ENCODE measurements at places on chromosomes 11 and 22.

DNA sequence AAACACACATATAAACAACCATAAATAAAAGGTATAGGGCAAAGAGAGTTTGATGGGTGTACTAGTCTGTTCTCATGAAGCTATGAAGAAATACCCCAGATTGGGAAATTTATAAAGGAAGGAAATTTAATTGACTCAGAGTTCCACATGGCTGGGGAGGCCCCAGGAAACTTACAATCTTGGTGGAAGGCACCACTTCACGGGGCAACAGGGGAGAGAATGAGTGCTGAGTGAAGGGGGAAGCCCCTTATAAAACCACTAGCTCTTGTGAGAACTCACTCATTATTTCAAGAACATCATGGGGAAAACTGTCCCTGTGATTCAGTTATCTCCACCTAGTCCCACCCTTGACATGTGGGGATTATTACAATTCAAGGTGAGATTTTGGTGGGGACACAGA is 385.9 kb upstream of the ANO5 start:
- DNase-seq = no peak

DNA sequence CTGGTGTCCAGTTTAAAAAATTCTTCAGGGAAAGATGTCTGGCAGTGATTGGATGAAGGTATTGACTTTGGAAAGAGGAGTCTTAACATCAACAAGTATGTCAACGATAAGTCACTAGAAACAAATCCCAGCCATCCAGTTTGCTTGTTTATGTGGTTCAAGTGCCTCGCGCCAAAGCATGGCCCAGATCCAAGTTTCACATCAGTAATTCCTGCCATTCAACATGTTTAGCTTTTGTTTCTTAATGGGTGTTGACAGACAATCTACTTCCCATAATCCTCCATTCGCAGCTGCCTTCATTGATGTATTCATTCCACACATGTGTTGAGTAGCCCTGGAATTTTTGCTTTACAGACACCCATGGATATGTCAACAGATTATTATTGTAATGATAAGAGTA is 77.8 kb downstream of the UBASH3B start:
- no peak for DNase-seq

- DNase-seq = no peak
These were observed 340.4 kb downstream of the SOX6 start for GRCh38 chr11:16015741-16016467.

GRCh38 chr11:124745270-124745834 is 5.6 kb downstream of the NRGN start:
- DNase-seq = no peak

GRCh38 chr11:99548264-99548663 is 527.5 kb downstream of the CNTN5 start:
- no peak for DNase-seq

GRCh38 chr11:128527046-128527445 is 60.3 kb downstream of the ETS1 start:
- DNase-seq = no peak

DNA sequence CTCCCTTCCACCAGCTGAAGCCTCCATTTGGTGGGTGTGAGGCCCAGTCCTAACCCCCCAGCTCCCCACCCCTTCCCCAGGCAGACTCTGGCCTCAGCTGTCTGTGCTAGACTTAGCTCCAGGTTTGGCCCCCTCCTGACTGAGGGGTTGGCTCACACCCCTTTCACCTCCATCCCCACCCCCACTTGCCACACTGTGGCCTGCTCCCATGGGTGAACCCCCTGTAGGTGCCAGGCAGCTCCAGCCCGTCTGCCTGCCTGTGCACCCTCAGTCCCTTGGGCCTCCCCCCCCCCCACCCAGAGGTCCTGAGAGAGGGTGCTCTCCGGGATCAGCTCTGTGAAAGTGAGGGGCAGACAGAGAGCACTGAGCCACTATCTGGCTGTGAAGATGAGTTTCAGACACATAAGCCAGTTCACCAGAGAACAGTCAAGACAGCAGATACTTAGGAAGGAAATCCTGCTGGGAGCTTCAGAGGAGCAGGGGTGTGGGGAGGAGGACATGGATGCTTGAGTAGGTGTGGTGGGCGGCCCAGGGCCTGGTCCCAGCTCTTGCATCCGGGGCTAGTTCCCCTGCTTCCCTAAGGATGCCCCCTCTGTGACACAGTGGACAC is 36.2 kb downstream of the PPM1F start:
- no peak for DNase-seq

- DNase-seq = no peak
These were observed 27.2 kb upstream of the GLYATL1 start for GRCh38 chr11:58912124-58912523.

DNA sequence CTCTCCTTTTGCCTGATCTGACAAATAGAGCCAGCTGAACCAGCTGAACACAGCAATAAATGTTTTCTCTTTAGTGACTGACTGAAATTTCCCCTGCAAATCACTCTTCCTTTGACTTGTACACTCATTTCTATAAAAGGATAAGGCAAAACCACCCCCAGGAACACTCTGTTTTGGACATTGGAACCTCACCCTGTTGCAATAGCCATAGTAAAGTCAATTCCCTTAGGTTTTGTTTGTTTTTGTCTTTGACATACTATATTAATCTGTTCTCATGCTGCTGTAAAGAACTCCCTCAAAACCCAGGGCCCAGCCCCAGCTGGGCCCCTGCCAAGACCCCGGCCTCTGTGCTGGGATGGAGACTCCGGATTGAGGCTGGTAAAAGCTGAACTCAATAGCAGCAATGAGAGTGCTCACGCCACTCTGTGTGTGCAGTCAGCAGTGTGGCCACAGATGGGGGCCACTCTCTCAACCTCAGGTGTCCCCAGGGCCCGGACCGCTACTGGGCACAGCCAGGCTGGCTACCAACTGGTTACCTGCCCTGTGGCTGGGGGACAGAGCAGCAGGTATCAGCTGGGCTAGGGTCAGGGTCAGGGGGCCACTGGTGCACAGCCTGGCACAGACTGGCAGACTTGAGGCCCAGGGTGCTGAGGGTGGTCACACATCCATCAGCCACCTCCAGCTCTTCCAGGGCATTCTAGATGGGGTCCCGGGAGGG is 597.4 kb downstream of the LUZP2 start:
- no peak for DNase-seq

DNA sequence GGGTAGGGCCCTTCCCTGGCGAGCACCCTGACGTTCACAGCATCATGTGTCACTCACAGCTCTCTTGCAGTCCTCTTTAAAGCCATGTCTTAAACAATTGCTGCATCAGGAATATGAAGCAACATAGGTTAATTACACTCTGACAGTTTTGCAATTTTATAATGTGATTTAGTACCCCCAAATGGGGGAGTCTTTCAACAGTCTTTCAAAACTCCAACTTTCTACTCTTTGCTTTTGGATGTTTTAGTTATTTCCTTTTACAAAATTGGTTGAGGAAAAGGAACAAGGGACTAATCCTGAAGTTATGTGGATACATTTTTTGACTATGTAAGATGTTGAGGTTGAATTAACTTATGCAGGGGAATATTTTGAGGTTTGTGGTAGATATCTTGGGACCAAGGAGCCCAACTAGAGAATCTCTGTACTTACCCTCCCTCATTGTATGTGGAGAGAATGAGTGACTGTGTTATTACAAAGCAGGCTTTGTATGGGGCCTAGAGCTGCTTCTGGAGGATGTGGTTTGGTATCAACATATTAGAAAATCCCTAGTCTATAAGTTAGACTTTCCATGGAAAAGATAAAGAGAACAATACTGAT is at the start of gene MMP8:
Gene MMP8 (minus strand): TSS at position 51 of the 597 bp plus-strand sequence. CDS start 99 bp downstream, outside the sequence.
- no peak for DNase-seq

DNA sequence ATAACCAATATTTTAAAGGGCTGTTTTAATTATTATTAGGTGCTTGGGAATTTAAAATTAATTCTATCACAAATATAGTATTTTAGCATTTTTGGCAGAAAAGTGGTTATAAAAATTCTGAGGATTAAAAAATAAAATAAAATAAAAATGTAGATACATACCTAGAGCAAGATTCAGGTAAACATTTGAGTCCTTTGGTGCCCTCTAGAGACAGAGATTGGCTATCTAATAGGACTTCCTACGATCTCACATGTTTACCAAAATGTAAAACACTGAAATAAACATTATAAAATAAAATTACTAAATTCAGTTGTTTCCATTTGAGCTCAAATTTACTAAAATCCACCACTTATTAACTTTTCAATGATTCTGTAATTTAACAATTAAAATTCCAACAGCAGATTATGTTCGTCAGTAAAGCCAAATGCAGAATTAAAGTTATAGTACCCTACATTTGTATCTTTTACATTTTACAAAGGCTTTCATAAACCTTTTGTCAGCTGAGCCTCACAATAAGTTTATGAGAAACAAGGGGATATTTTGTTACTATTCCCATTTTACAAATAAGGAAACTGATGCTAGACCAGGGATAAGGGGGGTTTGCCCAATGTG is 27.7 kb downstream of the SLC36A4 start:
- DNase-seq = no peak

GRCh38 chr22:25282346-25282670 is 62.9 kb downstream of the CRYBB2 start:
- peak; percentile 20 for DNase-seq

- DNase-seq = no peak
These were observed 143.9 kb downstream of the CADM1 start for GRCh38 chr11:115360186-115360824.

GRCh38 chr11:134589129-134589528 is 177.1 kb upstream of the B3GAT1 start:
- no peak for DNase-seq

DNA sequence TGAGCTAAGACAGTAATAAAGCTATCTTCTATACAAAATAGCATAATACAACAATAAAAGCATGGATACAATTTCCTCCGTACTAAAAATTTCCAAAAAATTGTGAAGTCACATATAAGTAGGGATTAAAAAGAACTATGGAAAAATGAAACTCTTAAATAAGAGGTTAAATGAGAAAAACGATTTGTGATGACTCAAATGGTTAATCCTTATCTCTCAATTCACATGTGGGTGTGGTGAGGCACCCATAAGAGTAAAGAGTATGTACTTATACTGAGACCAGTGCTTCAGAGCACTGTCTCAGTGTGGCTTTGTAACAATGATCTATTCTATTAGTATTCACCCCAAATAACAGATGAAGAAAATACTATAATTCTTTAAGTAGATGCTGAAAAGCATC is 25.0 kb upstream of the CCDC34 start:
- DNase-seq = no peak

- DNase-seq = peak; percentile 38
These were observed 522.3 kb downstream of the BRD1 start for GRCh38 chr22:49305214-49305965.

DNA sequence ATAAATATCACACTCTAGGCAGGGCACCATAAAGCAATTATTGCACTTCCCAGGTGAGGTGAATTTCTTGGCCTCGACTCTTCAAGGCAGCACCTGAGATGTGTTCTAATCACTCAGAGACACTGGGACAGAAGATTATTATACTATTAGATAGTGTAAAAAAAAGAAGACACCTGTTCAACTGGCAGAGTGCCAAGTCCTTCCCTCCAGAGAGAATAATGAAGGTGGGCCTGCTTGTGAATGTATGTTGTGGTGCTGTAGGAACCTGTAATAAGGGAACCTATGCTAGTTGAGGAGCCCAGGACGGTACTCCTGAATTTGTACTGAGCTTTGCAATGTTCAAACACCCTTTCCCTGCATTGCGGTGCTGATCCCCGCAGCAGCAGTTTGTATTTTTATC is 107.5 kb downstream of the NXPE2 start:
- DNase-seq = no peak

GRCh38 chr11:131136486-131136885 is 220.2 kb upstream of the SNX19 start:
- DNase-seq = no peak

- no peak for DNase-seq
These were observed 43.2 kb upstream of the YPEL1 start for GRCh38 chr22:21778705-21779363.

- no peak for DNase-seq
These were observed 13.8 kb downstream of the JAML start for GRCh38 chr11:118211006-118211405.

DNA sequence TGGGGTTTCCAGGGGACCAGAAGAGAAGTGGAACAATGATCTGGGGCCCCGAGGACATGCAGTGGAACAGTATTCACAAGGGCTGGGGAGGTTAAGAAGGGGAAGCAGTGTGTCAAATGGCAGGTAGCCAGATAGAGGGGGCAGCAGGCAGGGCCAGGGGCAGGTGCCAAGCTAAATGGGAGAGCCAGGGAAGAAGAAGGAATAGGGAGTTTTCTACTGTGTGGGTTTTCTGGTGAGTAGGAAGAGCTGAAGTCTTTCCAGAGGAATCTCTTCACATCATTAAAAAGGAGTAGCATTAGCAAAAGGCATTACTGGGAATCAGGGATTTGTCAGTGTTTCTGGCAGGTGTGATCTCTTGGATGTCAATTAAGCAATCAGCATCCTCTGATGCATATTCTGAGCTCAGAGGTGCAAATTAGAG is 55.8 kb downstream of the IRAG1 start:
- no peak for DNase-seq

GRCh38 chr22:23263651-23264555 is 83.6 kb downstream of the BCR start:
- no peak for DNase-seq

- DNase-seq = no peak
These were observed 1.8 kb downstream of the PANX1 start for GRCh38 chr11:94130298-94131046.

- no peak for DNase-seq
These were observed 2.7 kb upstream of the HBG2 start for GRCh38 chr11:5257296-5257695.

GRCh38 chr11:44344423-44344820 is 34.5 kb upstream of the ALX4 start:
- no peak for DNase-seq

DNA sequence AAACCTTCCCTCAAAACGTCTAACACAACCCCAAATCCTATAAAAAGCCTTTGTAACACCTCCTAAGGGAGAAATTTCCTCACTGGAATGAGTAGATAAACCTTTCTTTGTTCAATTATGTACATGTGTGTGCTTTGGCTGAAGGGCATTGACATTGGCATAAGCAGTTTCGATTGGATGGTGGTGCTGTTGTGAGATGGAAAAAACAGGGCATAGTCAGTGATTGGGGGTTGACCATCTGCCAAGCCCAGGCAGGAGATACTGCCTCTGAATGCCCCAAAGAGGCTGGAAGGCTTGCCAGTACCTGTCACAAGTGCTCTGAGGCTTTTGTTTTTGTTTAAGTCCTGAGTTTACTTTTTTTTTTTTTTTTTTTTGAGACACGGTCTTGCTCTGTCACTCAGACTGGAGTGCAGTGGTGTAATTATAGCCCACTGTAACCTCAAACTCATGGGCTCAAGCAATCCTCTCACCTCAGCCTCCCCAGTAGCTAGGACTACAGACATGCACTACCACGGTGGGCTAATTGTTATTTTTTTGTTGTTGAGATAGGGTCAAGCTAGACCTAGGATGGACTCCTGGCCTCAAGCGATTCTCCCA is 1.2 kb upstream of the CCDC117 start:
- DNase-seq = no peak

- peak; percentile 52 for DNase-seq
These were observed 50.0 kb upstream of the POU2AF1 start for GRCh38 chr11:111429066-111429506.

GRCh38 chr22:17120711-17121232 is 388 bp downstream of the TMEM121B start:
- DNase-seq = peak; percentile 13
